CD8-positive, alpha-beta memory T cell (primary cell): ENCODE measurements at places on chromosomes 13 and 19.

- no peak overlapping the region for H3K4me3 ChIP-seq
- no peaks in the 10 kb centered on the region for H3K36me3 ChIP-seq
- no peak overlapping the region for H3K27ac ChIP-seq
- H3K27me3 ChIP-seq = no peaks in the 10 kb centered on the region
- no peaks in the 10 kb centered on the region for H3K4me1 ChIP-seq
These were observed 36.0 kb upstream of the KPNA3 start for GRCh38 chr13:49828453-49828852.

GRCh38 chr19:44512326-44513298, 12.3 kb upstream of the ZNF180 start:
- H3K27ac ChIP-seq = no peak overlapping the region
- H3K36me3 ChIP-seq = no peaks in the 10 kb centered on the region
- no peaks in the 10 kb centered on the region for H3K27me3 ChIP-seq
- DNase-seq = no peak
- H3K4me1 ChIP-seq = no peaks in the 10 kb centered on the region

DNA sequence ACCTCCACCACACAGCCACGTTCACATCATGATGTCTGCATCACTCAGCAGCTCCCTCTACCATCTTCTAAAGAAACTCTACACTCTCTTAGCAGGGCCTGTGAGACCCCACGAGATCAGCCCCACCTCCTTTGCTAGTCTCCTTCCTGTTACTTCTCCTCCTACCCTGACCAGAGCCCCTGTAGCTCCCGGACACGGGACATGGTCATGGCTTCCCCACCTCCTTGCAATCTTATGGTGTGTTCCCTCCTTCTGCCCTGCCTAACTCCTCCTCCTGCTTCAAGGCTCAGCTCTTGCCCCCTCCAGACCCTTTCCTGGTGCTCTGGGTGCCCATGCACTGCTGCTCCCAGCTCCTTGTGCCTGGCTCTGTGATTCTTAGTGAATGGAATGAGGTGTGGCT, 8.1 kb upstream of the MRPS31 start:
- H3K4me3 ChIP-seq = no peak overlapping the region
- H3K27me3 ChIP-seq = no peaks in the 10 kb centered on the region
- H3K27ac ChIP-seq = no peak overlapping the region
- no peak for DNase-seq
- no peaks in the 10 kb centered on the region for H3K36me3 ChIP-seq
- peaks cover 23% of the 10 kb centered on the region for H3K4me1 ChIP-seq

GRCh38 chr19:15498910-15499309, 9.4 kb upstream of the CYP4F22 start:
- H3K4me3 ChIP-seq = no peak overlapping the region
- no peak overlapping the region for H3K27ac ChIP-seq
- DNase-seq = no peak
- no peaks in the 10 kb centered on the region for H3K27me3 ChIP-seq
- H3K4me1 ChIP-seq = no peaks in the 10 kb centered on the region
- H3K36me3 ChIP-seq = no peaks in the 10 kb centered on the region

DNA sequence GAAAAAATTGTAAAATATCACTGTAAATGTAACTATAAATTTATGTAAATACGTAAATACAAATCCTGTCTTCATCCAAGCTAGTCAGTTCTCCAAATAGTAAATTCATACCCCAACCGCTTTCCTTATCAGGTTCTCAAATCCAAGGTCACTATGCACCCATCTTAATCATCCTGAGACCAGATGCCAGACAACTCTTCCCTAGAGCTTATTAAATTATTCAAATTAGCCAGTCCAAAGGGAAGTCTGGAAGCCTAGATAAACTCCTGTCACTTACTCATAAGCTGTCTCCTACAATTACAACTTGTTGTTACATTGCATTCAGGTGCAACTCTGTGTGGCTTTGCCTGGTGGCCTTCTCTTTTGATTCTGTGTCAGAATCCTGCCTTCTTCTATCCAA, 836.1 kb upstream of the PCDH20 start:
- no peaks in the 10 kb centered on the region for H3K27me3 ChIP-seq
- no peak for DNase-seq
- no peak overlapping the region for H3K27ac ChIP-seq
- no peaks in the 10 kb centered on the region for H3K36me3 ChIP-seq
- no peaks in the 10 kb centered on the region for H3K4me1 ChIP-seq
- no peak overlapping the region for H3K4me3 ChIP-seq

- no peaks in the 10 kb centered on the region for H3K27me3 ChIP-seq
- peaks cover 4% of the 10 kb centered on the region for H3K4me1 ChIP-seq
- DNase-seq = no peak
These were observed 55.2 kb upstream of the UQCRFS1 start for GRCh38 chr19:29268103-29268502.

DNA sequence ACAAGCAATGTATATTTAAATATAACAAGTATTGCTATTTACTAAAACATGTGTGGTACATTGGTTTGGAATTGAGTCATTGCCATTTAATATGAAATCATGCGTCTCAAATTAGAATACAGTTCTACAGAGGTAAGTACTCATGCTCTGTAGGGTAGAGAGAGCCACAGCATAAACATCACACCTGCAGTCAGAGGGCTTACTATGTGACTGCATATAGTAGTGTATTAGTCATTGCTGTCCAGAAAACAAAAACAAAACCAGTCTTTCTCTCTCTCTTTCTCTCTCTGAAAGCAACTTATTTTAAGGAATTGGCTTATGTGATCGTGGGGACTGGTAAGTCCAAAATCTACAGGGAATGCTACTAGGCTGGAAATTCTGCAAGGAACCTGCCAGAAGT, 370.3 kb downstream of the GPC5 start:
- H3K36me3 ChIP-seq = no peaks in the 10 kb centered on the region
- H3K27ac ChIP-seq = no peak overlapping the region
- H3K4me1 ChIP-seq = no peaks in the 10 kb centered on the region
- no peaks in the 10 kb centered on the region for H3K27me3 ChIP-seq

DNA sequence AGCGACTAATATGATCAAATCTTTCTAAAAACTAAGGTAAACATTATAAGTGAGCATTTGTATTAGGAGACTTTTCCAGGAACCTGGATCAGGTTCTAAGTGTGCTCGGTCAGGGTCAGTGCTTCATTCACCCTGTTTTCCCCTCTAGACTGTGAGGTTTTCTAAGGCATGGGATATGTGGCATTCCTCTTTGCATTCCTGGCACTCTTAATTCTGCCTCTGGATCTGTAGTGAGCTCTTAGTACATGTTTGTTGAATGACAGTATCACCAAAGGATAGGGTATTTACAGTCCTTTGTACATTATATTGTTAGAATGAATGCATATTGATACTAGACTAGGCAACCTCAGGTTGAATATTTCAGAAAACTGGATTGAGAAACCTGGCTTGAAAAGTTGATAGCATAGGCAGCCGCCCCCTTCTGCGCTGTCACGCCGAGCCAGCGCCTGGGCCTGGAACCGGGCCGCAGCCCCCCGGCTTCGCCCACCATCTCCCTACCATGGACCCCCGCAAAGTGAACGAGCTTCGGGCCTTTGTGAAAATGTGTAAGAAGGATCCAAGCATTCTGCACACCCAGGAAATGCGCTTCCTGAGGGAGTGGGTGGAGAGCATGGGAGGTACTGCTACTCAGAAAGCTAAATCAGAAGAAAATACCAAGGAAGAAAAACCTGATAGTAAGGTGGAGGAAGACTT, 156.5 kb downstream of the KCNRG start:
- no peaks in the 10 kb centered on the region for H3K4me1 ChIP-seq
- no peak overlapping the region for H3K4me3 ChIP-seq
- H3K27me3 ChIP-seq = no peaks in the 10 kb centered on the region
- DNase-seq = no peak
- no peaks in the 10 kb centered on the region for H3K36me3 ChIP-seq

GRCh38 chr13:94464771-94465170, 14.7 kb downstream of the DCT start:
- no peaks in the 10 kb centered on the region for H3K4me1 ChIP-seq
- no peaks in the 10 kb centered on the region for H3K36me3 ChIP-seq
- H3K27ac ChIP-seq = no peak overlapping the region
- H3K4me3 ChIP-seq = no peak overlapping the region
- no peak for DNase-seq

- H3K27ac ChIP-seq = no peak overlapping the region
- no peaks in the 10 kb centered on the region for H3K27me3 ChIP-seq
- DNase-seq = no peak
- no peak overlapping the region for H3K4me3 ChIP-seq
These were observed 1410.1 kb upstream of the MIR17HG start for GRCh38 chr13:89937420-89937819.

DNA sequence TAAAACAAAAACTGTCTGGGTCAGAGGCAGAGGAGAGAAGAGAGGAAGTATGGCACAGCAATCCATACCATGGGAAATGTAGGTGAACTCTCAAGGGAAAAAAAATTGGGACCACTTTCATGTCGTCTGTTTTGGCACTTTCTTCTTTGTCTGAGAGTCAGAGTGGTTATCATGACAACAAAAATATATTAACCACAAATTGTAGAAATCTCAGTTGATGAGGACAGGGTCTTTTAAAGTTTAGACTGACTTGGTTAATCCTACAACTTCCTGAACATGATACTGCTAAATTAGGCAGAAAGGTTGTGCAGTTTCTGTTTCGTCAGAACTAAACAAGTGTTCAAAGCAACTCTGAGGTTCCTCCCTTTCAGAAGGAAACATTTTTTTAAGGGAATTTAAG, 15.2 kb downstream of the KLF5 start:
- H3K27ac ChIP-seq = no peak overlapping the region
- no peaks in the 10 kb centered on the region for H3K4me1 ChIP-seq
- DNase-seq = no peak
- no peak overlapping the region for H3K4me3 ChIP-seq

DNA sequence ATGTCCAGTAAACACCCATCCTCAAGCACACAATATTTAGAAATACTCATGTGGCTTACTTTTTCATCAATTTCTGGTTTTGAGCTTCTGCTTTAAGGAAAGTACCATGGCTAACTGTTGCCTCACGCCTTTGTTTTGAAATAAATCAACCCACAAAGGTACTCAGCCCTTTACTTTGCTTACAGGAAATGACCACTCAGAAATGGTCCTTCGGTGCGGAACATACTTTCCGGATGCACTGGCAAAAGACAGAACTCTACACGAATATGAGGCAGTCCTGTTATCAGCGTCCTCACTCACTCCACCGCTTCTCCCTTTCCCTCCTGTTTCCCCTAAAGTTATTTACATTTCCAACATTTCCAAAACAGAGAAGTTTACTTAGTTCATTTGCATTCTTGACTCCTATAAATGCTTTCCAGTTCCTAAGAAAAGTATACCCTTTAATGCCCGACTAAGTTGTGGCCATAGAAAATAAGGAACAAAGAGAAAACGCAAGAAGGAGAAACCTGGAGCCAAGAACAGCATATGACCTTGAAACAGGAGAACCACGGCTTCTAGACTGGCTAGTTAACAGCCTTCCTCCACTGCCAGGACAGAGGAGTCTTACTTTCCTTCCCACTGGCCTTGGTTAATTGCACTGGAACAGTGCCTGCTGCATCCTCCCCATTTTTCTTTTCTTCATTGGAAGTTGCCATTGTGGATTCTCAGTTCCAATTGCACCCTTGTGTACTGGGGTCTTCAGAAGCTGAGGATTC, 10.6 kb downstream of the FPR2 start:
- no peaks in the 10 kb centered on the region for H3K27me3 ChIP-seq
- H3K4me3 ChIP-seq = no peak overlapping the region
- H3K36me3 ChIP-seq = no peaks in the 10 kb centered on the region
- no peak overlapping the region for H3K27ac ChIP-seq
- DNase-seq = no peak

- DNase-seq = no peak
- no peak overlapping the region for H3K27ac ChIP-seq
These were observed 40.6 kb downstream of the FBN3 start for GRCh38 chr19:8108560-8109445.

DNA sequence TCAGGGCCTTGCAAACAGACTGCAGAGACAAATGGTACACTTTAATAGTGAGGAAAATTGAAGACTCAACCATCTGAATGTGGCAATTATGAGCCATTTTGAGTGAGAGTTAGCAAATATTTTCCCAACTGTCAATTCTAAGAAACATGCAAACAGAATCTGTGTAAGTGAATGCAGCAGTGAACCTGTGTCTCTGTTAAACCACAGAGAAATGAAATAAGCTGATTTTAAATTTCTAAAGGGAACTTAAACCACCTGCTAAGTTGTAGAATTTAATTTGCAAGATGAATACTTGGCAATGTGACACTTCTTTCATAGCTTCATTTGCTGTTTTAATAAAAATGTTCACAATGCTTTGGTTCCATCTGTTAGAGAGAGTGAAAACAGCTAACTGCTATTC, 42.0 kb upstream of the TDRD3 start:
- H3K27ac ChIP-seq = no peak overlapping the region
- no peaks in the 10 kb centered on the region for H3K27me3 ChIP-seq
- H3K4me1 ChIP-seq = no peaks in the 10 kb centered on the region
- no peak for DNase-seq
- H3K36me3 ChIP-seq = no peaks in the 10 kb centered on the region

DNA sequence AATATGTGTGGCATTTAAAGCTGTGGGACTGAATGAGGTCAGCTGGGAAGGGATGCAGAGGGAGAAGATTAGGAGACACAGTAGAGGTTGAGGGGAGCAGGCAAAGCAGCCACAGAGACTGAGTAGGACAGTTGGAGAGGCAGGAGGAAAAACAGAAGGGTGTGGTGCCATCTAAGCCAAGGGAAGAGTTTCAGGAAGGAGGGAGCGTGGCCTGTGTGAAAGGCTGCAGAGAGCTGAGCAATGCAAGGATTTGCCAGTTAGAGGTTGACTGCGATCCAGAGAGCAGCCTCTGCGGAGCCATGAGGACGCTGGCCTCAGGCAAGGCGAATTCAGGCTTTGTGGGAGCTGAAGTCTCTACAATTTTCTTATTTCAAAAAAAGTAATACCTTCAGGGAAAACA, 28.9 kb downstream of the SOX21 start:
- H3K4me3 ChIP-seq = no peak overlapping the region
- H3K36me3 ChIP-seq = no peaks in the 10 kb centered on the region
- H3K27me3 ChIP-seq = no peaks in the 10 kb centered on the region

DNA sequence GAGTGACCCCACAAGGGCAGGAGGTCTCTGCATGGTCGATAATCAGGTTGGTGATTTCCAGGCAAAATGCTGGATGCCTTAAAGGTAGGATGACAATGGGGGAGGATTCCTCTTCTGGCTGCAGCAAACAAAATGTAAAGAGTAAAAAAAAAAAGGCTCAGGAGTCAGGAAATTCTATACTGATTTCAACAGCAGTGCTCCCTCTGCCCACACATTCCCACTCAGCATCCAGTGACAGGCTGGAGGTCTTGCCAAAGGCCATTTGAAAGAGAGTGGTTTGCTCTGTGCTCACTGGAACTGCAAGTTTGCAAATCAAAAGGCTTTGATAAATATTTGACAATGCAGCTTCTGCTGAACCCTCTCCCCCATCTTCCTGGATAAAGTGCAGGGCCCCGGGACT, 135.4 kb downstream of the TNFRSF19 start:
- H3K36me3 ChIP-seq = no peaks in the 10 kb centered on the region
- no peak overlapping the region for H3K4me3 ChIP-seq
- no peaks in the 10 kb centered on the region for H3K27me3 ChIP-seq
- H3K27ac ChIP-seq = no peak overlapping the region
- H3K4me1 ChIP-seq = no peaks in the 10 kb centered on the region

DNA sequence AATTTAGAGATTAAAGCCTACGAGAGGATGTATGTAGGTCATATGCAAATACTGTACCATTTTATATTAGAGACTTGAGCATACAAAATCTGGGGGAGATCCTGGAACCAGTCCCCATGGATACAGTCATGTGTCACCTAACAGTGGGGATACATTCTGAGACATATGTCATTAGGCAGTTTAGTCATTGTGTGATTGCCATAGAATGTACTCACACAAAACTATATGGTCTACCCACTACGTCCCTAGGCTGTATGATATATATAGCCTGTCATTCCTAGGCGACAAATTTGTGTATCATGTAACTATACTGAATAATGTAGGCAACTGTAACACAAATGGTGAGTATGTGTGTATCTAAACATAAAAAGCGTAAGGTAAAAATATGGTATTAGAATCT, 62.8 kb downstream of the WDFY2 start:
- no peak for DNase-seq
- no peak overlapping the region for H3K4me3 ChIP-seq
- no peaks in the 10 kb centered on the region for H3K36me3 ChIP-seq
- no peak overlapping the region for H3K27ac ChIP-seq
- no peaks in the 10 kb centered on the region for H3K27me3 ChIP-seq
- peaks cover 39% of the 10 kb centered on the region for H3K4me1 ChIP-seq
